Mesenteric fat pad (tissue), 1 donor: ENCODE measurements at places on chromosomes 1 and 21. TPM values are rescaled to one million over a fixed set of nuclear protein-coding genes. Genes with fewer than 3 reads are reported as not detected.

Gene LPGAT1
- 61.8 TPM for total RNA-seq

GRCh38 chr1:23931491-23931880 is 18.3 kb upstream of the CNR2 start:
- DNase-seq: no peak

Gene ABCG1
- 25.9 TPM for total RNA-seq

DNA sequence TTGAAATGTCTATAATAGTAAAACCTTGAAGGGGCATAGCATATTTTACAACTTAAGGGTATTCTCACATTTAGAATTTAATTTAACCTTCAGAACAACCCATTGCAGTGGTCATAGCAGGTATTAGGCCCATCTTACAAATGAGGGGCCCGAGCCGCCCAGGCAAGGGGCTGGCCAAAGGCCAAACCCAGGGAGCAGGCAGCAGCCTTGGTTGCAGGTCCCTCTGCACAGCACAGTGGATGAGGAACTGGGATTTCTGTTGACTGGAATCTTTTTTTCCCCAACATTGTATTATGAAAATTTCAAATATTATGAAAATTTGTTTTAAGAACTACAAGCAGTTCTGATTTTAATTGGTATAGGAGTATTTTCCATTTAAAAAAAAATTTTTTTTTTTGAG is 33.2 kb downstream of the CCSAP start:
- no peak for DNase-seq

DNA sequence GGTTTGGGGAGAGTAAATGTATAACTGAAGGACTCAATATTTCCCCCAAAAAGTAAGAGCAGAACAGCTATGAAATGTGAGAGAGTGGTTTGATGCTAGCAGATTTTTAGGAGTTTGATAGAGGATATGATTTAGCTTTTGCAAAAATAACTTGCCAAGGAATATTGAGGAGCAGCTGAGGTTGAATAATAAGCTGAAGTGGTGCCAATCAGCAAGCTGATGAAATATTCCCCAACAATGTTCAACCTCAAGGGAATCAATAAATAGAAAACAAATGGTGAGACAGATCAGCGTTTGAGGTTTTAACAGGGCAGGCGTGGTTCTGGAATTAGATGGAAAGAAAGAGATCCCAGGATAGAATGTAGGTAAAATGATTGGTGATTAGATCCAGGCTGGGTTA is 413.4 kb upstream of the ADAMTS5 start:
- no peak for DNase-seq

Gene SPRR5
- total RNA-seq: not detected

DNA sequence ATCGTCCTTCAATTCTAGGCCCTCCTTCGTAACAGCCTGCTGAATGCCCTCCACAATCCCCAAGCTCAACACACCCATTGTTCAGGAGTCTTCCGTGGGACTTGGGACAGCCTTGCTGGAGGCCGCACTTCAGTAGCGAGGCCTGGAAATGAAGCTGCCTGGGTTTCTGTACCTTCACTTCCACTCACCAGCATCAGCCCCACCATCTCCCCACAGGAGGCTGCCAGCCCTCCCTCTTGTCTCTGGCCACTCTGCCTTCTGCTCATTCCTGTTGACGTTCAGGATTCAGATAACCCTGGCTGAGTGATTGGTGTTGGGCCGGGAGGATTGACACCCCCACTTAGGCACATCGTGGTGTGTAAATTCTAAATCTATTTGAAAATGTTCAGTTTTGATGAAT is 23.4 kb upstream of the CSF1 start:
- DNase-seq: peak; percentile 12

DNA sequence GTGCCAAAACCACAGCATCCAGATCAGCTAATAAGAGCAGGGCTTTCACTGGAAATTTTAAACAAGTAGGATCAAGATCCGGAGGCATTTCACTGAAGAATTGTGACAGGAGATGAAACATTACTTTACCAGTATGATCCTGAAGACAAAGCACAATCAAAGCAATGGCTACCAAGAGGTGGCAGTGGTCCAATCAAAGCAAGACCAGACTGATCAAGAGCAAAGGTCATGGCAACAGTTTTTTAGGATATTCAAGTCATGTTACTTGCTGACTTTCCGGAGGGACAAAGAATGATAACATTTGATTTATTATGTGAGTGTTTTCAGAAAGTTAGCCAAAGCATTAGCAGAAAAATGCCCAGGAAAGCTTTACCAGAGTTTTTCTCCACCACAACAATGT is 8.2 kb downstream of the ZSWIM5 start:
- DNase-seq: no peak

Gene CELA2B
- total RNA-seq: not detected

DNA sequence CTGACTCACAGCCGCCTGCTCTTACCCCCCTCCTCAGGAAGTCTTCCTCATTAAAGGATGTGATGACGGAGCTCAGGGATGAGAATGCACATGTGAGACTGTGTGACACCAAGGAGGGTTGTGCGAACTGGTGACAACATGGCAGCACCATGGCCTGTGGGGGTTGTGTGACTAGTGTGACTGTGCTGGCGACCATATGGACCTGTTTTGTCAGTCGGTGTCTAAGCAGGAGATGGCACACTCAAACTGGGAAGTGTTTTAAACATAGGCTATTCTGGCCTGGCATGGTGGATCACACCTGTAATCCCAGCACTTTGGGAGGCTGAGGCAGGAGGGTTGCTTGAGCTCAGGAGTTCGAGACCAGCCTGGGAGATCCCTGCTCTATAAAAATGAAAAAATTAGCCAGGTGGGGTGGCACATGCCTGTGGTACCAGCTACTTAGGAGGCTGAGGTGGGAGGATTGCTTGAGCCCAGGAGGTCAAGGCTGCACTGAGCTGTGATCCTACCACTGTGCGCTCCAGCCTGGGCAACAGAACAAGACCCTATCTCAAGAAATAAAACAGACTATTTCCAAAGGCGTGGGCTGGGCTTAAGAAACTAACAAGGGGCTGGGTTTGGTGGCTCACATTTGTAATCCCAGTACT is 7.4 kb downstream of the TRNP1 start:
- DNase-seq: no peak

Gene AMY1A
- not detected for total RNA-seq

DNA sequence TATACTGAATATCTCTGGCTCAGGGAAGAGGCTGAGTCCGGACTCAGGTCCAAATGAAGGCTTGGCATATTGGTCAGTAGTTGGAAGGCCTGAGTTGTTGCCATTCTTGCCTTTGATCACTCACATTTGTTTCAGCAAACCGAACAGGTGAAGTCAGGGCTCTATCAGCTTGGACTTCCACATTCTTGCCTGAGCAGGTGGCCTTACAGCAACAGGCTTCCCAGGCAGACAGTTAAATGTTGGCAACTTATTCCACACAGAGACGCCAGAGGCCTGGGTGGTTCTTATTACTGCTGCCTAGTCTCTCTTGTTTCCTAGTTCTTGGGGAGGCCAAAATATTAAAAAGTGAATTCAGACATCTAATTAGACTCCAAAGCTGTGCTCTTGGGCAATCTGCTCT is 36.6 kb downstream of the XCL2 start:
- DNase-seq: no peak

- no peak for DNase-seq
Observed at GRCh38 chr1:42176902-42177519, 12.5 kb upstream of the GUCA2A start.

DNA sequence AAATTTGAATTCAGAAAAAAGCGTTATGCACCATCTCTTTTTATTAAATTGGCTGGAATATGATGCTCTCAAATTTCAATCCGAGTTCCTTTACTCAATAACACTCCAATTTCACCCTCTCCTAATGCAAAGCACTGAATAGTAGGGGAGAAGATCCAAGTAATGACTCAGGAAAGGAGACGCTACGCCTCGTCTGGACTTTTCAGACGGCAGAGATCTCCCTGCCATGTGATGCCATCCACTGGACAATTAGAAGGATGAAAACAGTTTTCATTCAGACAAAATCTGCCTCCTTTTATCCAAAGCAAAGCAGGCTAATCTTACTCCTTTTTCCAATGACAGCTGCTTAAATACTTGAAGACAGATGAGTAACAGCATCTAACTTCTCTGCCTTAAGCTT is 242.4 kb upstream of the GREM2 start:
- DNase-seq: no peak

- no peak for DNase-seq
Observed at GRCh38 chr1:11535316-11535715, 56.4 kb downstream of the DISP3 start.

Gene ZNF672
- total RNA-seq: 18.6 TPM

Gene BEST4
- 0.19 TPM for total RNA-seq

GRCh38 chr1:161973924-161974845 is 49.5 kb downstream of the OLFML2B start:
- no peak for DNase-seq

- no peak for DNase-seq
Observed at GRCh38 chr1:150474869-150475268, 12.3 kb upstream of the TARS2 start.

DNA sequence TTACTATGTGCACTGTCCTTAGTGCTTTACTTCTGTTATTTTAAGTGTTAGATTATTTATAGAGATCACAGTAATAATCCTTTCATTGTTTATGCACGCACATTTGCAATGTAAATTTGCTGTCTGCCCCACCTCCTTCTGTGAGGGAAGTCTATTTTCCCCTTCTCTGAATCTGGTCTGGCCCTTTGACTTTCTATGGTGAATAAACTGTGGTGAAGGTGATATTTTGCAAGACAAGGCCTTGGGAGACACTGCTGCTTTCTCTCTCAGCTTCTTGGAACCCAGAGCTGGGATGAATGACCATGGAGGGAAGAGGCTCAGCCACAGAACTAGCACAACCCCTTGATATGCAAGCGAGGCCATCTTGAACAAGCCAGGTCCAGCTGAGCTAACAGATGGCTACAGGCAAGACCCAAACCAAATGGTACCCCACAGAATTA is 156.3 kb downstream of the ST6GALNAC3 start:
- no peak for DNase-seq

- DNase-seq: peak; percentile 65
Observed at GRCh38 chr1:248804771-248805681, 20.7 kb downstream of the SH3BP5L start.

Gene ASCL5
- total RNA-seq: not detected

- DNase-seq: no peak
Observed at GRCh38 chr1:18278946-18279345, 171.3 kb downstream of the IGSF21 start.

DNA sequence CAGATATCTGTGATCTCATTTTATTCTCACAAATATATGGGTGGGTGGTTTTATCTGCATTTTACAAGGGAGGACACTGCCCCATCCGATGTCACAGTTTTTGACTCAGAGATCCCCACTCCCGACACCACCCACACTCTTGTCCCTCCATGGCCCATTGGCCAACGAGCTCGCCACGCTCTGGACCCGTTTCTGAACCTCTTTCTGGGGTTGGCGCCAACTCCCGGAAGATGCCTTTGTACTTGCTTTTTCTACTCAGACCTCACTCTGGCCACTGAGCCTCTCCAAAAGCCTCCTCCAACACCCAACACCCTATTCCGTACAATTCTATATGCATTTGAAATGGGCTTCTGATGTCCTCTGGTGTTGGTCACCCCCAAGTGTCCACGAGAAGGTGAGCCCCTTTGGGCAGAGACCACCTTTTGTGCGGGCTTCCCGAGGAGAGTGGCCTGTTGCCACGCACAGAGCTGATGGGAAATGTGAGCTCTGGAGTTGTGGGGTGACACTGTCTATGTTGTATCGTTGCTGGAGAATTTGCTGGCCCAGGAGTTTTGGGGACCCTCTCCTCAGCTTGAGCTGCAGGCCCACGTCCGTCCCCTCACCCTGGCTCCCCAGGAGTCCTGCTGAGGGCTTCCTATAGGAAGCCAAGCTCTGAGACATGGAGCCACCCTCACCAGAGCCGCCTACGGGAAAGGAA is 366.9 kb upstream of the VAMP3 start:
- DNase-seq: peak; percentile 60

Gene TMPRSS15
- total RNA-seq: 0.45 TPM
